Activated T-helper 1 cell treated with anti-CD3 and anti-CD28 coated beads, Interleukin-2, amount 50 U/mL, for 16 hours (primary cell): ENCODE measurements at places on chromosomes 7 and 10.

- no peak for DNase-seq
These were observed 99.2 kb downstream of the ATXN7L1 start for GRCh38 chr7:105776986-105777910.

DNA sequence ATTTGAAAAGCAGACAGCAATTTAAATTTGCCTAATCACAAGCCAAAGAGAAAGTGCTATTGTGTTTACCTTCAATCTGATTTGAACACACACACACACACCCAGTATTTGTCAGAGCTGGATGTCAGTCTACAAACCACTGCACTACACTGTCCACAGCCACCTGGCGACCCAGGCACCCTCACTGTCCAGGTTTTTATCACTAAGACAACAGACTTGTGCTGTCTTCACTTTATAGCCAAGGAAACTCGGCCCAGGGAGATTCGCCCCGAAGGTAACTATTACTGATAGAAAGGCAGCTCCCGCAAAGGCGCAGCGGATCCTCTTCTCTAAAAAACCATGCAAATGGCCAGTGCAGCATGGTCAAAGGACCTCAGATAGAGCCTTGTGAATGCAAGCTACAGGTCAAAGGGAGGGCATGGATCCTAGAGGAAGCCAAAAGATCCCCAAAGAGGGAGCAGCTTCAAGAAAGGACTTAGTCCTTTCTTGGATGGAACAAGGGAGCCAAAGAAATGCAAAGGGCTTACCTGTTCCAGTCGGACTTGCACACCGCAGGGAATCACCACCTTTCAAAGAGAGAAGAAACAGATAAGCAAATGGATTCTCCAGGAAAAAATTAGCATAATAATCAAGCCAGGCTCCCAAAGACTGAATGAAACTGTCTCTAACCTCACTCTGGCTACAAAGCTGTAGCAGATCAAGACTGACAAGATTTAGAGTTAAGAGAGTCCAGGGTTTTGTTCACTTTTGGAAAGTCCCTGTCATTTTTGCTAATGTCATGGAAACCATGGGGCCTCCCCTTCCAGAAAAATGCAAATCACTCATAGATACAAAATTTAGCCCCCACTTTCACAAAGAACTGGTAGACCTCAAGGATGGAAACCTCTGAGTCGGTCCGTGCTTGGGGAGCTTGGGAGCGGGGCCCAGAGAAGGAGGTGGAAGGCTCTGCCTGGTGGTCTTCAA, 101.1 kb downstream of the TNS3 start:
- no peak for DNase-seq

DNA sequence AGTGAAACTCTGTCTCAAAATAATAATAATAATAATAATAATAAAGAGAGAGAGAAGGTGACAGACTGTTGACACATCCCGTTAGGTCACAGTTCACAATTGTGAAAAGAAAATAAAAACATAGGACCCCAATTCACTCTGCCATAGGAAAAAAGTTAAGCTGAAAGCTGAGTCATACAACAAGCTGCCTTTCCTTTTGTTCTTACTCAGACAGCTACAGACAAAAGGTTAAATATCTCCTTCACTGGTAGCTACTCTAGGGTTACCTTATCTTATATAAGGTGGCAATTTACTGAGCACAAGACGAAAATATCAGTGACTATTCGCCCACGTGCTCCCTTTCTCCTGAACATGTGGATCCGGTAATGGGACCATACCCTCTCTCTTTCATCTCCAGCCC, 17.5 kb downstream of the TUBAL3 start:
- no peak for DNase-seq

DNA sequence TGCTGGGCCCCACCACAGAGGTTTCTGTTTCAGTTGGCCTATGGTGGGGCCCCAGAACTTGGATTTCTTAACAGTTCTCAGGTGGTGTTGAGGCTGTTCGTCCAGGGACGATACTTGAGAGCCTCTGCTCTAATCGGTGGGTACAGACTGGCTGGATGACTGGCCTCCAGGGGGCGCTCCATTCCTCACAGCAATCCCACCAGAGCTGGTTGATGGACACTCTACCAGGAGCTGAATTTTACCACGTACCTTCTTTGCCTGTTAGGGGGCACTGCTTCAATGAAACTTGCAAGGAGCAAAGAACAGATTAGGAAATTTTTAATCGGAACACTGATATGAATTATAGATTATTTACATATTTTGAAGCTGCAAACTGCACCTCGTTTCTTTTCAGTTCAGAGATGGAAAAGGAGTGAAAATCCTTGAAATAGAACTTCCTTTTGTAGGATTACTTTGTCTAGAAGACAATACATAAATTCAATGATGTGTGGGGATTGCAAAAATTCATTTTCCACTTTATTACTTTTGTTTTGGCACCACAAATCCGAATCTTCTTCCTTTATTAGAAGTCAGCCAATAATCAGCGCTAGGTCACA, 44.8 kb downstream of the KBTBD2 start:
- peak; percentile 94 for DNase-seq

DNA sequence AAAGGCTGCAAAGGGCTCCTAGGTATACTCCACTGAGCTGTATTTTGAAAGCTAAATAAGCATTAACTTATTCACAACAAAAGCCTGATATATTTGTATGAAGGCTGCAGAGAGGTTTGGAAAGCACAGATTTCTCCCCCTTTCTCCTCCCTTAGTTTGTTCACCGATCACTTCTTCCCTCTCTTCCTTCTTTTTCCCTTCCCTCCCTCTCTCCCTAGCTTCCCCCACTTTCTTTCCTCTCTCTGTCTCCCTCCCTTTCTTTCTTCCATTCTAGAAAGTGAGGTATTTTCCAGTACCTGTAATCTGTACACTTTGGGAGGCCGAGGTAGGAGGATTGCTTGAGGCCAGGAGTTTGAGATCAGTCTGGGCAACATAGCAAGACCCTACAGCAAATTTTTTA, 62.1 kb downstream of the HHEX start:
- no peak for DNase-seq

DNA sequence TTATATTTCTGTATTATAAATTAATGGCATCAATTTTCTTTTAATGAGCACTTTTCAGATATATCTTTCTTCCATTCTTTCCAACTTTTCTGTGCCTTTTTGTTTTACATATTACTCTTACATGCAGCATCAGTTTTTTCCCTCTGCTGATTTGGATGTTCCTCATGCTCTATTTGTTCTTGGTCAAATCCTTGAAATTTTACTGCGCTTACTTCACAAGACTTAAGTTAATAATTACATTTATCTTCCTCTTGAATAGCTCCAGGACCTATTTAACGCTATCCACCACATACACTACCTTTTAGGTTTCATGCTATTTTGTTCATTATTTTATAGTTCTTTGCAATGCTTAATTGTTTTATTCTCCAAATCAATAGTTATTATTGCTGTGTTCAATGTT, 97.6 kb upstream of the CTTNBP2 start:
- no peak for DNase-seq
